Esophagus muscularis mucosa (tissue), 4 donors: ENCODE measurements at places on chromosomes 5 and 9. TPM values are rescaled to one million over a fixed set of nuclear protein-coding genes. Genes with fewer than 3 reads are reported as not detected.

Gene UGCG
- total RNA-seq, result 40.6 TPM

Gene PCDHAC2
- 26.6 TPM for total RNA-seq

Gene LURAP1L
- 25.9 TPM for total RNA-seq

Gene SVEP1
- total RNA-seq, result 71.6 TPM

Gene PSIP1
- 56.9 TPM for total RNA-seq

Gene SLU7
- total RNA-seq, result 75.6 TPM

Gene CD14
- total RNA-seq, result 34.9 TPM

Gene TRPM3
- 0.17 TPM for total RNA-seq

Gene ECM2
- total RNA-seq, result 10.4 TPM

GRCh38 chr9:136147890-136148714 is 29.4 kb upstream of the TMEM250 start:
- no peak for DNase-seq

DNA sequence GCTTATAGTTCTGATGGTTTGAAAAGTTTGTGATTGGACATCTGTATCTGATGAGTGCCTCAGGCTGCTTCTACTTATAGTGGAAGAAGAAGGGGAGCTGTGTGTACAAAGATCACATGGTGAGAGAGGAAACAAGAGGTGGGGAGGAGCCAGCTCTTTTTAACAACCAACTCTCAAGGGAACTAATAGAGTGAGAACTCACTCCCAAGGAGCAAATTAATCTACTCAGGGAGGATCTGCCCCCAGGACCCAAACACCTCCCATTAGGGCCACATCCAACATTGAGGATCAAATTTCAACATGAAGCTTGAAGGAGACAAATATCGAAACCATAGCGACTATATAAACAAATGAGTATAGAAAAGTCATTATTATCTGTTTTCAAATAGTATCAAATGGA is 64.7 kb upstream of the PRLR start:
- DNase-seq, result no peak

DNA sequence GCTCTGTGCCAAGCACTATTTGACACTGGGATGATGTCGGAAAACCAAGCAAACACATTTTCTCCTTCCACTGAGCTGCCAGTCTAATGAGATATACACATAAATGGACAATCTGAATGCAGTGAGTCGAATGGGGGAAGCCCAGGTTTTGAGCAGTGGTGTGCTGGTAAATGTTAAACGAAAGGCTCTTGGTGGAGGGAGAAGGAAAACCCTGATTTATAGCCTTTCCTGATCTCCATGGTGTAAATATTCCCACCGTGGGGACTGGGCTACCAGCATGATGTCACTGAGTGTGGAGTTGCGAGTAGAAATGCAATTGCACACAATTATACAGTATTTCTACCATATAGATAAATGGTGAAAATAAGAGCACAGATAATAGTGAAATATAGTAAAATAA is 5.0 kb upstream of the GSN start:
- no peak for DNase-seq

GRCh38 chr9:137645211-137645610 is 26.4 kb downstream of the EHMT1 start:
- DNase-seq, result no peak

- DNase-seq, result no peak
Observed at GRCh38 chr5:1324301-1324700, 20.6 kb downstream of the CLPTM1L start.

- DNase-seq, result no peak
Observed at GRCh38 chr5:2300861-2301574, 418.3 kb upstream of the IRX4 start.

GRCh38 chr5:112348387-112348786 is 70.7 kb downstream of the EPB41L4A start:
- DNase-seq, result no peak

DNA sequence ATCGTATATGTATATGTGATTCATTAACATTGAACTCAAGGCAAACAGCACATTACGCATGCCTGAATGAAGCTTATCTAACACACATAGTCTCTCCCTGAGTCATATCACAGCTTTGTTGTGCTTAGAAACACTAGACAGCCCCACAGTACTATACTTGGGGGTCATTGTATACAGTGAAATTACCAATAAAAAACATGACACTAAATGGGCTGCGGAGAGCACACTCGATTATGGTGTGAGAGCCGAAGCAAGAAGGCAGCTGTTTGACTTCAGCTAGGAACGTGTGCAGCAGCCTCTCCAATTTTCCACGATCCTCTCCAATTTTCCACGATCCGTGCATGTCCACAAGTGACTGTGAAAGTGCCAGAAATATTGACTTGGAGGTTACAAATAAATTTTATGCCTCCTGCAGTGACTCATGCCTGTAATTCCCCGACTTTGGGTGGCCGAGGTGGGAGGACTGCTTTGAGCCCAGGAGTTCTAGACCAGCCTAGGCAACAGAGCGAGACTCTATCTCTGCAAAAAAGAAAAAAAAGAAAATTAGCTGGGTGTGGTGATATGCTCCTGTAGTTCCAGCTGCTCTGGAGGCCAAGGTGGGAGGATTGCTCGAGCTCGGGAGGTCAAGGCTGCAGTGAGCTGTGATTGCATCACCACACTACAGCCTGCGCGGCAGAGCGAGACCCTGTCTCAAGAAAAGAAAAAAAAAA is 102.4 kb downstream of the DAPK1 start:
- DNase-seq, result no peak

DNA sequence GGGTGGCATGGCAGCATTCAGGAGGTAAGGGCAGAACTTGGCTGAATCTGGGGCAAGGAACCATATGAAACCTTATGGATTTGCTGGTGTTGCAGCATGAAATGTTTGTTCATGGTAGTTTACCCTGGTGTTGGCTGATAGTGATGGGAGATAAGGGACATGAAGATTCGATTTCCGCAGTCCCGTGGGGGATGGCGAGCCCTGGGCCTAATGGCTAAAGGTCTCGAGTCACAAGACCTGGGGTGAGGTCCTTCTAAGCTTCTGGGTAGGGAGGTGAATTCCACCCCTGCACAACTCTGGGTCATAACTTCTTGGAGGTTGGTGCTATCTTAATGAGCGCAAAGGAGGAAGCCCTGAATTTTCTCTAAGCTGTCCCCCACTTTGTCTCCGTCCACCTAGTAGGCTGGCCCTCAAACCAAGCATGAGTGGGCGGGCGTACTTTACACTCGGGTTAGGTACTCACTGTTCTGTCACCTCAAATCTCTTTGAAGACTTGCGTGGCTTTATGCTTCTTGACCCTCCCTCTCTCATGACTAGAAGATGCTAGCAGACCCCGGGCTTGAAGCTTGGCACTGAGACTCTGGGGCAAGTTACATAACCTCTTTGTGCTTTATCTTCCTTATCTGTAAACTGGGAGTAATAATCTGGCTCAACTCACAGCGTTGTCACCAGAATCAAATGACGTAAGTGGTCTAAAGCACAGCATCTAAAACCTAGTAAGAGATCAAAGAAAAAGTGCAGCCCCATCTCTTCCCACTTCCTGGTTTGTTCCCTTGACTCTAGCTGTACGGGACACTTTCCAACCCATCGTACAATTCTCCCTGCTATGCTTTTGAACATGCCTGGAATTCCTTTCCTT is 72.5 kb downstream of the BASP1 start:
- peak; percentile 70 for DNase-seq

- no peak for DNase-seq
Observed at GRCh38 chr5:37792975-37793631, 46.7 kb downstream of the GDNF start.

DNA sequence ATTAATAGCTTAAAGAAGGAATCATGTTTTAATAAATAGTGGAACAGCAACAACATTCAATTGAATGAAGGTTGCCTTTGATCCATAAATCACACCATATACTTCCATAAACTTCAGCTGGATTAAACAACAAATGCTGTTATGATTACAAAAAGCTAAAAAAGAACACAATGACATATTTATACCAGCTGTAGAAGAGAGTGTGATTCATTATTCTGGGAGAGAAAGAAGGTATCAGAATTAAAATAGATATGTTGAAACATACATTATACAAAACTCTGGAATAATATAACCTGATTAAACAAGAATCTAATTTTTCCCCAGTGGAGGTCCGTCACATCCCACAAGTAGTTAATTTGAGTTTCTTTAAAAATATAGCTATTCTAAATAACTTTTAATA is 7.5 kb upstream of the RECK start:
- DNase-seq, result no peak

DNA sequence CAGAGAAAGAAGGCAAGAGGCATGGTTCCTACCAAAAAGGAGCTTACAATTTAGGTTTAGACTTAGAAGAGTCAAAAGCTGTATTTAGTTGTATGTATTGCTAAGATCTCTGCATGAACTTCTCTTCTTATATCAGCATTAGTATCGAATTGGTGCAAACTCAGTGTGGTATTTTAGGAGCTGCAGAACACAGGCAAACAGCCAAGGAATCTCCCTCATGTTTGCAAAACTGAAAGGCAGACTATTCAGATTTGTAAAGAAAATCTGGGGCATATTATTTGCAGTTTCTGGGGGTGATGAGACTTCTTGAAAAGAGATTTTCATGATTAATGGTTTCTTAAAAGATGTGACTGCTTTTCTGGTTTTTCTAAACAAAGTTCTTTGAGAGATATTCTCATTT is 252.7 kb downstream of the CEMIP2 start:
- DNase-seq, result no peak

- no peak for DNase-seq
Observed at GRCh38 chr9:30511666-30512065, 1872.8 kb upstream of the ACO1 start.

DNA sequence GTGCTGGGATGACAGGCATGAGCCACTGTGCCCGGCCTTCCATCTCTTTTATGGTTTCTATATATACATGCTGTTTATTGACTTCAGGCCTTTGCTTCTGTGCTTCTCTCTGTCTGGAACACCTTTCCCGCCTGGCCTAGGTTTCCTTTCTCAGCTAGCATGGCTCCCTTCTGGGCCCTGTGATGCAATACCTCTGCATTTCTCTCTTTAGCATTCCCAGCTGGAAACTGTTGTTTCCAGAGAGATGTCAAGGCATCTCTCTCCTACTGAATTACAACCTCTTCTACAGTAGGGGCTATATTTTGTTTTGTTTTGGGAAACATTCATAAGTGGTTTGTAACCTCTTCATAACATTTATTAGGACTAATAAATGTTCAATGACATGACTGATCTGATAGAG is 57.1 kb downstream of the RPS23 start:
- no peak for DNase-seq

- no peak for DNase-seq
Observed at GRCh38 chr9:123710299-123710698, 219.6 kb downstream of the DENND1A start.

DNA sequence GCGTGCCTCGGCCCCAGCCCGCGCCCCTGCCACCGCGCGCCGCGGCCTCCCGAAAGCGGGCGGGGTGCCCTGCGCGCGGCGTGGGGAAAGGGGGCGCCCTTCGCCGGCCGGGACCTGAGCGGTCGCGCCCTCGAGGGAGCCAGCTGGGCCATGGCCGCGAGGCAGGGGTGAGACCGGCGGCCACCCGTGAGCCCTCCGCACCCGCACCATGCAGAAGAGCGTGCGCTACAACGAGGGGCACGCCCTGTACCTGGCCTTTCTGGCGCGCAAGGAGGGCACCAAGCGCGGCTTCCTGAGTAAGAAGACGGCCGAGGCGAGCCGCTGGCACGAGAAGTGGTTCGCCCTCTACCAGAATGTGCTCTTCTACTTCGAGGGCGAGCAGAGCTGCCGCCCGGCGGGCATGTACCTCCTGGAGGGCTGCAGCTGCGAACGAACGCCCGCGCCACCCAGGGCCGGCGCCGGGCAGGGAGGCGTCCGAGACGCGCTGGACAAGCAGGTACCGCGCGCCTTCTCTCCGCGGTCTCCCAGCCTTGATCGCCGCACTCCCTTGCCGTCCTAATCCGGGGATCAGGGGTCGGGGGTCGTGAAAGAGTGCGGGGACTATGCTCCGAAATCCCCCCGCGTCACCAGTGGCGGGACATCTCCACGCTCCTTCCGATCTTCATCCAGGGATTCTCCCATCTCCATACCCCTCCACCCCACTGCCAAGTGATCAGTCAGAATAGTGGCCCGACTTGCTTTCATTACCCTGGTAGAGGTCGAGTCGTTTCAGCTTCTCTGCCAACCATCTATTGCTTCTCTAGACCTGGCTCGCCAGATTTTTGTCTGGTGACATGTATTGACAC is 590 bp downstream of the RASGRF2 start:
- no peak for DNase-seq

GRCh38 chr5:15092801-15093200 is 221.2 kb upstream of the ANKH start:
- DNase-seq, result no peak

GRCh38 chr5:65910711-65911110 is 15.7 kb upstream of the ERBIN start:
- no peak for DNase-seq

DNA sequence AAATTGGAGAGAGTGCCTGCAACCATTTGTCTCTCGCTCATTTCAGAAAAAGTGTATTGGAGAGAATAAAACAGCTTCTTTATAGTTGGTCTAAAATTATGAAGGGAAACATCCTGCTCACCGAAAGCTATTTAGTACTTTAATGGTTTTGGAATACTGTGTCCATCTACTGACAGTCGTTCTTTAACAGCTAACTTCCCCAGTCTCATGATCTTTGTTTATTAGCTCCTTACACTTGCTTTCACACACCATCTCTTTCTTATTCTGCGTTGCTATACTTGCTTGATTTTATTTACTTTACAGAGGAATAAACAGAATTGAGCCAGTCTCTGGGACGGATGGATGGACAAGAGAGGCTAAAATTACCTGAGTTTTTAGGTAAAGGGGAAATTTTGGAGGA is 229.3 kb downstream of the CCDC171 start:
- DNase-seq, result no peak

DNA sequence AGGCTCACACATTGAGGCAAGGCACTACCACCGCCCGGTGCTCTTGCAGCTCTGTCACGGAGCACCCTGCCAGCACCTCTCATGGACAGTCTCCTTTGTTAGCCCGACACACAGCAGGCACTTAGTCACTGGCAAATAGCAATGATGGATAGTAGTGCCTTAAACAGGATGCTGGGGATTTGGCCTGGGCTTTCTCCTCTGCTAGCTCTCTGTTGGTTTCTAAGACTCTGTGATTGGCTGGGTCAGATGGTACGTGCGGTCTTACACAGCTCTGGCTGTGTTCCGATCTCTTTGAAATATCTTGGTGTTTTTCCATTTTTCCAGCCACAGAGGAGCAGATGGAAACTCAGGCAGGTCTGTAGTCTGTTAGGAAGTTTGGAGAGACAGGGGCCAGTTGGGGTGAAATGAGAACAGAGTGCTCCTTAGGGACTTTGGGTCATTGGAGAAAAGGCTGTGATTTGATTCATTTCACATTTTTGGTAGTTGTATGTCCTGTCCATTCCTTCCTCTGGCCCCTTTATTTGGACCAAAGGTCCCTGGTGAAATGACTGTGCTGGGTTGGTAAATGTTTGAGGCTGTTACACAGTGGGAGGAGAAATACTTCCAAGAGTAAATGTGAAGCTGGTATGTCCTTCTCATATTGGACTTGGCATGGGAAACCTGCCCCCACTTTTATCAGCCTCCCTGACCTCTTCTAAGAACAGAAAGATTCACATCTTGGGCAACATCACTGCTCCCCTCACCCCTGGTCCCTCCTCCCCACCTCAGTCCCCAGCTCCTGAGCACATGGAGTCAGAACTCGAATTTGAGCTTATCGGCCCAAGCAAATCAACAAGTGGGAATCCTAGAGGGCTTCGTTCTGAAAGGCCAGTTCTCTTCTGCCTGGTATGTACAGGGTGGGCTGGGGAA is 3.4 kb downstream of the SMIM3 start:
- DNase-seq, result peak; percentile 95

GRCh38 chr9:99162759-99163364 is 57.9 kb downstream of the TGFBR1 start:
- DNase-seq, result no peak
